ENCODE measurements at places on chromosomes 5 and 9.

GRCh38 chr9:90921104-90921503 lies 119.5 kb downstream of the SYK start:
- DNase-seq = no peak

DNA sequence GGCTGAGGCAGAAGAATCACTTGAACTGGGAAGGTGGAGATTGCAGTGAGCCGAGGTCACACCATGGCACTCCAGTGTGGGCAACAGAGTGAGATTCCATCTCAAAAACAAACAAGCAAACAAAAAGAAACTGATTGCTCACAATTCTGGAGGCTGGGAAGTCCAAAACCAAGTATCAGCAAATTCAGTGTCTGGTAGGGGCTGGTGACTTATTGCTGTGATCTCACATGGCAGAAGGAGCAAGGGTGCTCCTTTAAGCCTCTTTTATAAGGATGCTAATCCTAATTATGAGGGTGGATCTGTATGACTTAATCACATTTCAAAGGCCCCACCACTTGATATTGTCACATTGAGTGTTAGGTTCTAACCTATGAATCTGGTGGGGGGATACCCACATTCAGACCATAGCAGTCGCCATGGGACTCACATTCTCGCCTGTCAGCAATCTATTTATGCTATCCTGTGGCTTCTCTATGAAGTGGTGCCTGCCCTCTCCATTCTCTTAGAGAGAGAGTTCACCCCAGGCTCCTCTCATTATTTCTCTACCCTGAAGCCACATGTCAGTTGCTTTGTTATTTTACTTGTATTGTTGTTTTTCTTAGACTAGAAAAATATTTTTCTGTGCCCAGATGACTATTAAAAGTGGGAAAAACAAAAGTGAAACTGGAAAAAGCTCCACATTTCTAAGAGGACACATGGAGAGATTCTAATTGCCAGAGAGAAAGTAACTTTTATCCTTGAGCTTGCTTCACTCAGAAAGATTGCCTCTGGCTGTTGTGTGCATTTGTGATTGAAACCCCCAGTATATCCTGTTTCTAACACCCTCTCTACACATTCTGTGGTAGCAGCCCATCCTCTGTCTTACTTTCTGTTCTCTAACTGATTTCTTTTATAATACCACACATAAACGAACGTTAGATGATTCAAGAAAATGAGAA lies 18.8 kb upstream of the PRLR start:
- DNase-seq = no peak

- DNase-seq = no peak
Measured at GRCh38 chr5:127406326-127407121, 110.9 kb upstream of the PRRC1 start.

GRCh38 chr9:133702798-133703590 lies 35.2 kb downstream of the SARDH start:
- DNase-seq = peak; percentile 50

DNA sequence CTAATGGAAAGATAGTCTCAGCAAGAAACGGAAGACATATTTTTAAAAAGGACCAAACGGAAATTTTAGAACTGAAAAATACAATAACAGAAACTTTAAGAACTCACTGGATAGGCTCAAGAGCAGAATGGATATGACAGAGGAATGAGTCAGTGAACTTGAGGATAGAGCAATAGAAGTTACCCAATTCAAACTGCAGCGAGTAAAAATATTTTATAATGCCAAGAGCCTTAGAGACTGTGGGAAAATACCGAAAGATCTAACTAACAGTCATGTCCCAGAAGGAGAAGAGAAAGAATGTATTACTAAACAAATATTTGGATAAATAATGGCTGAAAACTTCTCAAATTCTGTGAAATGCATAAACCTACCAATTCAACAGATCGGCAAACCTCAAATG lies 40.8 kb downstream of the ADAMTS2 start:
- DNase-seq = no peak

DNA sequence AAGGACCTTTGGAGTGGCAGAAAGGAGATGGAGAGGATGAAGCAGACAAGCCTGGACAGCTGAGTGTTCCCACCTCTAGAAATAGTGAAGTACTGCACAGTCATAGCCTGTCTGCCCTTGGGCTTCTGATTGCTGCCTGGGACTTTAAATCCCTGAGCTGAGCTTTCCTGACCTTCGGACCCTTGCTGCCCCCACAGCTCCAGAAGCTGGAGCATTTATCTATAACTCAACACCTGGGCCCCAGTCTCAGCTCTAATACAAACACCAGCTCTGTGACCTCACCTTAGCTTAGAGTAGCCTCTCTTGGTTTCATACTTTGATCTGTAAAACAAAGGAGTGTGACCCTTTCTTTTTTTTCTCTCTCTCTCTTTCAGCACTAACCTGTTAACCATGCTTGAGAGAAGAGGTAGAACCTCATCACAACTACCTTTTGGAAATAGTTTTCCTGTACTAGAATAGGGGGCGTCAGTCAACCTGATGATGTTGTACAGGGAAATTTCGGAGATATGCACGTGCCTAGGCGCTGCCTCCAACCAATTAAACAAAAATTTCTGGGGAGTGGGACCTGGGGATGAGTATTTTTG lies 25.4 kb upstream of the ELL2 start:
- no peak for DNase-seq

GRCh38 chr5:110460837-110461236 lies 265.6 kb downstream of the TMEM232 start:
- DNase-seq = no peak
